ENCODE measurements at places on chromosomes 5 and 9.

DNA sequence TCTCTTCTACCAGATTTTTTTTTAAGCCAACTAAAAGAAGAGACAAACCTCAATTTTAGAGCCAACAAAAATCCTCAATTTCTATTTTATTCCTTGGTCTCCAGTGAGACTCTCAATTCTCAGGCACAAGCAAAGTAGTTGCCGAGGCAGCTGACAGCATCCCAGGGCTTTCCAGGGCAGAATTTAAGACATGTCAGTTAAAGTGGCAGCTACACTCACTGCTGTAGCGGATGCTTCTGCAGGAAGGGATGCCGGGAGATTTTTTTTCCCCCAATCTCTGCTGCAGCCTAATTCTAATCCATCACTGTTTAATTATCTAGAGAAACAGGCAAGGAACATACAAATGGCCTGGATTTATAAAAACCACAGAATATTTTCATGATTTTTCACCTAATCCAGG is 57.0 kb downstream of the TTC39B start:
- peak; percentile 48 for DNase-seq

DNA sequence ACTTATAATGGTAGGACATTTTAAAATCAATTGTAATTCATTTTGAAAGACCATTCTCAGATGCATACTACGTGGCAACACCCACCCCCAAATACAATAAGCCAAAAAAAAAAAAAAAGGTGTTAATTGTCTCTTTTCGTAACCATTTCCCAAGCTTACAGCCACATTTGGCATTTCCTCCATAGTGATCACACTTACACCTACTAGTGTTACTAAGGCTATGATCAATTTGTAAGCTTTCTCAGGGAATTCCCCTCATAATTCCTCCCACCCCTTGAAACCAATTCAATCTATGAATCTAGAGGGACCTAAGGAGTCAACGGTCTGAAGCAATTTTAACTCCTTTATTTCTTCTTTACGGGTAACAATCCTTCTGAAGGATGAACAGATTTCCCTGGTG is 40.1 kb downstream of the NR2F1 start:
- no peak for DNase-seq

DNA sequence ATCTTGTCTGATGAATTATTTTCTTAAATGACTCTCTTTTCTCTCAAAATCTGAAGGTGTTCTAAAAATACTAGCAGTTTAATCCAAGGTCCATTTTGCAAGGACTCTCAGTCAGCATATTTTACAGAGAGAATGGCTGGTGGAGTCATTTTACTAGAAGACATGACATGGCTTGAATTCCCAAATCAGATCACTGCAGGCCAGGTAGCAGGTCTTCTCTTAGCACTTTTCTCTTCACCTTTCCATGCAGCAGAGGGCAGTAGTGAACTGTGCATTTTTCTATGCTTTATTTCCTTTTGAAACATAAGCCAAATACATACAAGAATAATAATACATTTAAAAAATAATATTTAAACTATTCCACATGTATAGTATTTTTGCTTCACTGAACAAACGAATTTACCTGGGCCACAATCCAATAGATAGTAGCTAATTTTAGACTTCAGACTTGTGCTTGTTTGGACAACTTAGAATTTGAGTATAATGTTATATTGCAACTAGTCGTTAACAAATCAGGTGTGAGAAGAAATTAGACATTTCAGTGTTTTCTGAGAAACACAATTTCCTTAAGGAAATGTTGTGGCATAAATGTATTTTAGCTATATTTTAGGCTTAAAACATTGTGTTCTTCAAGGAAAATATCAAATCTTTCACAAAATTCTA is 289.4 kb upstream of the DAB2 start:
- DNase-seq, result no peak

- DNase-seq, result no peak
These were observed 17.5 kb downstream of the PIK3R1 start for GRCh38 chr5:68233075-68233474.

- no peak for DNase-seq
These were observed 19.7 kb upstream of the TRAF1 start for GRCh38 chr9:120946259-120946658.

GRCh38 chr9:91379426-91379825 is 17.7 kb upstream of the AUH start:
- DNase-seq, result no peak

GRCh38 chr5:109100971-109101370 is 308.8 kb downstream of the PJA2 start:
- no peak for DNase-seq

DNA sequence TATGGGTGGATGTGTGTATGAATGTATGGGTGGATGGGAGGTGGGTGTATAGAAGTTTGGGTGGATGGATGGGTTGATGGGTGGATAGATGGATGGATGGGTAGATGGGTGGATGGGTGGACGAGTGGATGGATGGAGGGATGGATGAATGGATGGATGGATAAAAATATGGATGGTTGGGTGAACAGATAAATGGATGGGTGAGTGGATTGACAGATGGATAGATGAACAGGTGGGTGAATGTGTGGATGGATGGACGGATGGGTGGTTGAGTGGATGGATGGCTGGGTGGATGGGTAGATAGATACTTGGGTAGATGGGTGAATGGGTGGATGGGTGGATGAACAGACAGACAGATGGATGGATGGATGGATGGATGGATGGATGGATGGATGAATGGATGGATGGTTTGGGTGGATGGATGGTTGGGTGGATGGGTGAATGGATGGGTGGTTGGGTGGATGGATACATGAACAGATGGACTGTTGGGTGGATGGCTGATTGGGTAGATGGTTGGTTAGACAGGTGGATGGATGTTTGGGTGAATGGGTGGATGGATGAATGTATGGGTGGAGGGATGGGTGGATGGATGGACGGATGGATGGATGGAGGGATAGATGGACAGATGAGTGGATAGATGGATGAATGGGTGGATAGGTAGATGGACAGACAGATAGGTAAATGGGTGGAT is 166.8 kb downstream of the IRX2 start:
- no peak for DNase-seq

- no peak for DNase-seq
These were observed 29.9 kb downstream of the TNFSF15 start for GRCh38 chr9:114775981-114776380.

DNA sequence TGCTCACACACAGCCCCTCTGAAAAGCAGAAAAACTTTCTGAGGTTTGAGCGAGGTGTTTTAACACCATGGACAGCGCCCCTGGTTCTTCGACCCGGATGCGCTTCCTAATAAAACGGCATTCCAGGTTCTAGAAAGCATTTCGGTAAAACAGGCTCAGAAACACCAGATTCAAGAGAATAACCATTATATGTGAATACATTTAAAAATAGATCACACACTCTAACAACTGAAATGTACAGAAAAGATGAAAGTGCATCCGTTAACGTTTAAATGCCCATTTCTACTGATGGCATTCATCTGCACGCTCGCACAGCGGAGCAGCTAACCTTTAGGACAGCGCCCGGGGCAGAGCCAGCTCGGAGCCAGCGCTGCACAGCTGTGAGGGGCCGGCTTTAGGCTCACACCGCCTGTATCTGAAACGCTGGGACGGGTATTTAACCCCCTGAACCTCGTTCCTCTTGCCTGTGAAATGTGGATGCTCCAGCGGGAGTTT is 26.3 kb upstream of the TENT4A start:
- DNase-seq, result no peak

DNA sequence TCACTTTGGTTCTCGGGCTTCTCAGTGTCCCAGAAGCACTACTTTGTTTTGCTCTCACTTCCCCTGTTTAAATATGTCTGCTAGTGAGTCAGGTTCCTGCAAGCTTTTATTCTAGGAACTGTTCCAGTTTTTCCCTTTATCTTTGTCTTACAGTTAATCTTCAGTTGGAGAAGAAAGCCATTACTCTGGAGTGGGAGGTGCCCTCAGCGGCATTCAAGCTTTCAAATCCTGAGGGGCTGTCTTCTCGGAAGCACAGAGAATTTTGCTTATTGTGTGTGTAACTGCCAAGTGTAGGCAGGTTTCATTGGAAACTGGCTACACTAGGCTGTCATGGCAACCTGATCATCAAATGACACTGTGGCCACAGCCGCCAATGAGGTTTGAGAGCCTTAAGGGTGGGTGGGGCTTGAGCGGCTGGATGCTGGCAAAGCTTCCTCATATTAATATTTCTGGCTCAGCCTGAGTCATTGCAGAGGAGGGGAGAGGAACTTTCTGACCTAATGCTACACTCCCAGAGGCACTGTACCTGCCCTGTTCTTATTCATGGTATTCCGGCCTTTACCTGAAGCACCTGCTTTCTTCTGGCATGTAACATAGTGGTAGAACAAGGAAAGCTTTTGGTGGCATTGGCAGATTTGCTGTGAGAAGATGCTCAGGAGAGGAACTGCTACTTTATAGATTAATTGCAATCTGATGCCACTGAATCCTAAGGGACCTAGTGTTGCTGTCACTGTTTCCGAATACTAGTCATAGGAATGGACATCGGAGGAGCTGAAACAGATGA is 26.3 kb downstream of the SLC25A25 start:
- peak; percentile 84 for DNase-seq

DNA sequence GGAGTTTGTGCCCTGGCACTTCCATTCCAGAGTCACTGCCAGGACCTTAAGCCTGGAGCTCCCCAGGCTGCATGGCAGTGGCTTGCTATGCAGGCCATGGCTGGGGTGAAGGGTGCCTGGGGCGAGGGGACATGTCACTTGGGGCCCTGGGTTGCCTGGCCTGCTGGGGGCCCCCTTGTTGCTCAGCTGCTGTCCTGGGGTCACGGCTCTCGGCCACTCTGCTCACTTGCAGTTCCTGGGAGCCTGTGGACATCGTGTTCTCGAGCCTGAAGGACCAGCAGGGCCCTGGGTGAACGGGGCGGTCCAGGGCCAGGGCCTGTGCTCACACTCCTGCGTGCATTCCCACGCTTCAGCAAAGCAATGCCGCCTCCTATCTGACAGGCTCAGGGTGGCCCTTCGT is 14.5 kb upstream of the SLC2A6 start:
- no peak for DNase-seq

- DNase-seq, result no peak
These were observed 182.7 kb downstream of the PAPPA start for GRCh38 chr9:116336133-116336862.

GRCh38 chr5:141672841-141673813 is 8.9 kb downstream of the ARAP3 start:
- peak; percentile 51 for DNase-seq

- no peak for DNase-seq
These were observed 31.6 kb downstream of the ABLIM3 start for GRCh38 chr5:149172709-149173505.

GRCh38 chr5:55218967-55219366 is 8.1 kb downstream of the MCIDAS start:
- DNase-seq, result no peak

GRCh38 chr9:110283751-110284150 is 27.4 kb upstream of the TXN start:
- DNase-seq, result no peak

- DNase-seq, result peak; percentile 12
These were observed 6.0 kb upstream of the NEURL1B start for GRCh38 chr5:172635038-172635437.

DNA sequence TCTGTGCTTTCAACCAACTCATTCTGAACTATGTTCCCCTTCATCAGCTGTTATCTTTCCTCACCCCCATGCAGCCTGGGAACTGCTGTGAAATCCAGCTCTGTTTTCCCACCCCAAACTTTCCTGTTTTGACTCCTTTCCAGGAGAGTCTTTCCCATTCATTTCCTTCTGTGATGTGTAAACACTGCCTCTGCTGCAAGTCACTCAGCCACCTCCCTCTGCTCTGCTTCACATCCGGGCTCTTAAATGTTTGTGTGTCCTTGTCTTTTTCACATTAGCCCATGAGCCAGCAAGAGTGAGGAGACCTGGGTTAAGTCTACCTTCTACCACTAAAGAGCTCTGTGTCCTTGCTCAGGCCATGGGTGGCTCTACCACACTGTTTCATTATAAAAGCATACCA is 137.5 kb downstream of the ICE1 start:
- DNase-seq, result no peak

- DNase-seq, result no peak
These were observed 45.1 kb downstream of the SLCO6A1 start for GRCh38 chr5:102453716-102454115.

- DNase-seq, result no peak
These were observed 28.0 kb downstream of the MARCHF3 start for GRCh38 chr5:127002390-127002789.

All from dorsolateral prefrontal cortex (tissue), 122 donors.